ENCODE measurements at places on chromosomes 16 and 17. TPM values are rescaled to one million over a fixed set of nuclear protein-coding genes. Genes with fewer than 3 reads are reported as not detected.

- peaks cover 36% of the 10 kb centered on the region for H3K4me1 ChIP-seq
- DNase-seq: no peak
- H3K27me3 ChIP-seq: no peaks in the 10 kb centered on the region
- no peak overlapping the region for H3K4me3 ChIP-seq
- 0 out of 2 replicates have a peak, but pooled peaks cover 3% of the 10 kb centered on the region for H3K36me3 ChIP-seq
Observed at GRCh38 chr17:19651451-19652238, 3.1 kb downstream of the ALDH3A2 start.

The CDH11 gene
- total RNA-seq: 931 TPM

The C17orf107 gene
- total RNA-seq: 8.8 TPM

DNA sequence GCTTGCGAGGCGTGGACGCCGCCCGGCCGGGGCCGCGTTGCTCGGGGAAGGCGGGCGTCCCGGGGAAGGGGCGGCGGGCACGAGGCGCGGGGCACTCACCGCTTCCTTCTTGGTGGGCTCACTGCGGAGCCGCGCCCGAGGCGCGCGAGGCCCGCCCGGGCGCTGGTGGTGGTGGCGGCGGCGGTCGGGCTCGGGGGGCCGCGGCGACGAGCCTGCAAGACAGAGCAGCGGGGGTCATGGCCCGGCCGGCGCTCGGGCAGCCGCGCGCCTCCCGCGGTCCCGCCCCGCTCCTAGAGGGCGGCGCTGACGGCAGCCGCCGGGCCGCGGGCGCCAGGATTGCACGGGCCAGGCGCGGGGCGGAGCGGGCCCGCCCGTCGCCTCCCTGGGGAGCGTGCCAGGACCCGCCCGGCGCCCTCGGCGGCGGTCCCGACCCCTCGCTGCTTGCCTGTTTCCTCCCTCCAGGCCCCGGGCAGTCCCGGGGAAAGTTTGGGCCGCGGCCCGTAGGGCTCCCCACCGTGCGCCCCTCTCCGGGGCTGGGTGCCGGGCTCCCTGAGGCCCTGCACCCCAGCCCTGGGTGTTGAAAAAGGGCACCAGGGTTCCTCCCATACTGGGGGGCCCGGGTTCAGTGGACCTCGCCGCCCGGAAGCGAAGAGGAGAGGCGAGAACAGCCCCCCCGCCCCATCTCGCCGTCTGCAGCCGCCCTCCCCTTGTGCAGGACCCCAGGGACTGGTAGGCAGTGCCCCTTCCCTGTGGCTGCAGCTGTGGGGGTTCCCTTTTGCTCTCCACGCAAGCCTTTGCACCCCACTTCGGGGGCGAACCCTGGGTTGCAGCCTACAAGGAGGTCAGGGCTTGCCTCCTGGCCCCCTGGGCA lies at the start of gene C16orf74:
TSS of gene C16orf74 (minus strand) at position 270 of the 871 bp plus-strand sequence. CDS start 15,879 bp downstream, outside the sequence.
- peak within 1 kb of the TSS; percentile 71 for H3K4me3 ChIP-seq
- peaks cover 13% of the 10 kb centered on the region for H3K4me1 ChIP-seq
- peak; percentile 83 for DNase-seq
- no peak within 1 kb of the TSS for H3K27ac ChIP-seq

- H3K4me1 ChIP-seq: peaks cover 17% of the 10 kb centered on the region
- H3K27ac ChIP-seq: peak overlapping the region; percentile 65
- peak overlapping the region; percentile 95 for H3K4me3 ChIP-seq
- peaks cover 9% of the 10 kb centered on the region for H3K36me3 ChIP-seq
- peak; percentile 98 for DNase-seq
- no peaks in the 10 kb centered on the region for H3K27me3 ChIP-seq
Observed at GRCh38 chr16:30947859-30948666, 805 bp upstream of the ORAI3 start.

- peak within 1 kb of the TSS; percentile 98 for H3K27ac ChIP-seq
- 0 out of 2 replicates have a peak, but pooled peaks cover 4% of the 10 kb centered on the region for H3K36me3 ChIP-seq
- no peaks in the 10 kb centered on the region for H3K27me3 ChIP-seq
- H3K4me1 ChIP-seq: peaks cover 18% of the 10 kb centered on the region
- DNase-seq: peak; percentile 95
- peak within 1 kb of the TSS; percentile 88 for H3K4me3 ChIP-seq
Observed at GRCh38 chr17:62627219-62627903, at the start of gene MRC2. Gene MRC2 (plus strand): TSS chr17:62627670. CDS start chr17:62627803, 133 bp downstream.
